Activated gamma-delta T cell treated with Interleukin-2 at 50 U/mL for 16 hours (primary cell): ENCODE measurements at places on chromosomes 6 and 20.

DNA sequence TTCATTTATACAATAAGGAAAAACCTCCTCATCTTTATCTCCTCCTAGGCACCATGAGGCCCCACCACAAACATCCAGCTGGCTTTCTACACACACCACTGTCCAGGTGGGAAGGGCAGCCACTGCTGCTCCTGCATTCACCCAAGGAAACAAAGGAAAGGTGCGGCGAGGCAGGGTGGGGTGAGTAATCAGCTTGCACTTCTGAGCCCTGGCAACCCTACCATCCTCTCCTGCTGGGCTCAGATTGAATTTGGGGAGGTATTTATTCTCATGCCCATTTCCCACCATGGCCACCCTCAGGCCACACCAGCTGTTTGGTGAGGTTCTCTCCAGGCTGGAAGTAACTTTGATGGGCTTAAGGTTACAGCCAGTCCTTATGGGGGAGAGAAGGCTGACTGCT lies 31.2 kb upstream of the SPDEF start:
- no peak for DNase-seq

- no peak for DNase-seq
Measured at GRCh38 chr6:143061597-143062385, 1.1 kb downstream of the AIG1 start.

- DNase-seq = no peak
Measured at GRCh38 chr6:34322732-34323131, 69.7 kb downstream of the NUDT3 start.

- no peak for DNase-seq
Measured at GRCh38 chr6:39952167-39952566, 17.9 kb upstream of the MOCS1 start.

DNA sequence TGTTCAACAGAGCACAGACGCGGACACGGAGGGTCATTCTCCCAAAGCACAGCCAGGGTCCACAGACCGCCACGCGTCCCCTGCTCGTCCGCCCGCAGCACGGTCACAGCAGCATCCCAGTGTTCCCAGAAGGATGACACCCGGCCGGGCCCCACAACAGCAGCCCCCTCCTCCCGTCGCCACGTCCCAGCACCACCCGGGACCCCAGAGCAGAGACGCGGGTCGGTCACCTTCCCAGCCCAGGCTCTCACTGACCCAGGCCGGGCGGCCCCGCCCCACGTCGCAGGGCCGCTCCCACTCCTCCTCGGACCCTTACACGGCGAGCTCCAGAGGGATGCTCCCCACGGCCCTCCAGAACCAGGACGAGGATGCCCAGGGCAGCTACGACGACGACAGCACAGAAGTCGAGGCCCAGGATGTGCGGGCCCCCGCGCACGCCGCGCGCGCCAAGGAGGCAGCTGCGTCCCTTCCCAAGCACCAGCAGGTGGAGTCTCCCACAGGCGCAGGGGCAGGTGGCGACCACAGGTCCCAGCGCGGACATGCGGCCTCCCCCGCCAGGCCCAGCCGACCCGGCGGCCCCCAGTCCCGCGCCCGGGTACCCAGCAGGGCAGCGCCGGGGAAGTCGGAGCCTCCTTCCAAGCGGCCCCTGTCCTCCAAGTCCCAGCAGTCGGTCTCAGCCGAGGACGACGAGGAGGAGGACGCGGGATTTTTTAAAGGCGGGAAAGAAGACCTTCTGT lies 64.3 kb downstream of the FNDC1 start:
- DNase-seq = no peak

GRCh38 chr6:92132457-92132856 lies 1286.9 kb downstream of the EPHA7 start:
- DNase-seq = no peak

GRCh38 chr6:160462551-160463109 lies 114.5 kb downstream of the SLC22A3 start:
- peak; percentile 57 for DNase-seq

- no peak for DNase-seq
Measured at GRCh38 chr6:134491477-134491876, 173.6 kb upstream of the SGK1 start.

DNA sequence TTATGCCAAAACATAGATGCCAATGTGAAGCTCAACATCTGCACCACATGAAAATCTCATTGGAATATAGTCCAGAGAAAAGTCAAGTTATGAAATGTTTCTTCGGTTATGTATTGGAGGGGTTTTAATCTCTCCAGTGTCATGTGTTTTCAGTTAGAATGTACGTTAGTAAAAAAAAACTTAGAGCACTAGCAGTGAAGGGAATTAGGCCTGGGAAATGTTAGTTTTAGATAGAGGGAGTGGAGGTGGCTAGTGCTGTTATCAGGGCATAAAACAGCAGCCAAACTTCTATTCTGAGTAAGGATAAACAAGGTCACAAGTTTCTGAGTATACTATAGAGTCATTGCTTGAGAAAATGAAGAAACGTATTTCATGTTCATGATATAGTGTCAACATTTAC lies 42.9 kb downstream of the HDGFL1 start:
- no peak for DNase-seq

GRCh38 chr6:75882734-75883133 lies 133.7 kb downstream of the MYO6 start:
- DNase-seq = no peak

- no peak for DNase-seq
Measured at GRCh38 chr6:161303628-161304340, 29.9 kb upstream of the AGPAT4 start.

GRCh38 chr6:35160642-35161041 lies 19.5 kb upstream of the TCP11 start:
- no peak for DNase-seq
